ENCODE measurements at places on chromosomes 6 and 20.

GRCh38 chr20:49595811-49596561 is 28.0 kb upstream of the PTGIS start:
- DNase-seq, result peak; percentile 84

- no peak for DNase-seq
Observed at GRCh38 chr6:9360881-9361280, 925.5 kb upstream of the SLC35B3 start.

GRCh38 chr6:68778356-68779020 is 143.4 kb downstream of the ADGRB3 start:
- DNase-seq, result no peak

DNA sequence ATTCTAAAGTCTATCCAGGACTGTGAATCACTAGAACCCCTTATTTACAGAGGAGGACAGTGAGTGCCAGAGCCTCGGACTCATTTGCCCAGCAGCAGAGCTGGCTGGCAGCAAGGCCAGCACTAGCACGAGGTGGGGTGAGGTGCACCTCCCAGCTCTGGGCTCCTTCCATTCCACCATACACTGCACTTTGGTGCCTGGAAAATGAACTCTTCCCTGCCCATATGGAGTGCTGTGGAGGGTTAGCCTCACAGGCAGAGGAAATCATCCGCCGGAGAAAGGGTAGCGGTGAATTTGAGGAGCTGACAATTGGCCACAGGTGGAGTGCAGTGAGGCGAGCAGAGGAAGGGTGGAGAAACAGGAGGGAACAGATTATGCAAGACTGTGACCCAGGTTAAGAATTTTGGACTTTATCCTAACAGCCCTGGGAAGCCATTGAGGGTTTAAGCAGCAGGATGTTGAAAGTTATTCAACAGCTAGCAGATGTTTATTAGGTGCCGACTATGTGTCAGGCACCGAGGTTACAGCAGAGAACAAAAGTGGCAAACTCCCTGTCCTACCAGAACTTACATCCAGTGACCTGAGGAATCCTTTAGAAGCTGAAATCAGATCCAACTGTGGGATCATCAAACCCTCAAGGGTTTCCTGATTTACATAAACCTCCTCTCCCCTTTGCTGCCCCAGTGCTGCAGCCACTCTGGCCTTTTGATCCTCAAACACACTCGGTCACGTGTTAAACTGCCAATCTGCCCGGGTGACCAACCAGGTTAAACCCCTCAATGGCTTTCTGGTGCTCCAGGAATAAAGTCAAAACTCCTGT is 6.2 kb downstream of the TRIM26 start:
- DNase-seq, result no peak

DNA sequence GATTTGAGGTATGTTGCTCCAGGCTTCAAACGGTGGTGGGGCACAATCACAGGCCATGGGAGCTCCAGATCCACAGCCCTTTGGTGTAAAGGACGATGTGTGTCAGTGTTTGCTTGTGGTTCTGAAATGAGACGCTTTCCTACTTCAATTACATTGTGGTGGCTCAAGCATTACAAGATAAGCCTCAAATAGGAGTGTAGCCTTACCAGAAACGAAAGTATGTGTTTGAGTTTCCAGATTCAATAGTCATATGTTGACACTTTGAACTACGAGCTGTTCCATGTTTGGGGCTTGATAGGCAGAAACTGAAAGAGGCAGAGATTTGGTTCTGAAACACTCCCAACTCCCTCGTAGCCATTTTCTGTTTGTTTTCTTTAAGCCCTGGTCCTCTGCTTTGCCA is 187.1 kb downstream of the MYLK4 start:
- DNase-seq, result no peak

DNA sequence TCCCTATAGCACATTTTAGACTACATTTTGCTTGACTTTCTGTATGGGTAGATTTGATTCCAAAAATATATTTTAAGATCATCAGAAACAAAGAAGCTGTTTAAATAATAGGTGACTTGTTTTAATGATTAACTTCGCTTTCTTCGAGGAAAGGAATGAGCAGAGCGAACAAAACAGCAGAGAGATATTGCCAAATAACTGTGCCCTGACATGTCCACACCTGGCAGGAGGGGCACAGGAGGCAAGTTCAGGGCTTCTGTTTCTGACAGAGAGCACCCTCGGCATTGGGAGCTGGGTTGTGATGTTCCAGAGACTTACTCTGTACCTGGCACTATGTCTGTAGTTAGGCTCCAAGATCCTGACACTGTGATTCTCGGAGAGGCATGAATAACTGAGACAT is 155.7 kb upstream of the SASH1 start:
- no peak for DNase-seq

GRCh38 chr20:63701051-63701328 is 4.5 kb downstream of the TNFRSF6B start:
- DNase-seq, result no peak

- DNase-seq, result no peak
Observed at GRCh38 chr6:144153260-144153659, 2.9 kb downstream of the STX11 start.

- DNase-seq, result no peak
Observed at GRCh38 chr6:143399176-143399575, 51.3 kb downstream of the ADAT2 start.

DNA sequence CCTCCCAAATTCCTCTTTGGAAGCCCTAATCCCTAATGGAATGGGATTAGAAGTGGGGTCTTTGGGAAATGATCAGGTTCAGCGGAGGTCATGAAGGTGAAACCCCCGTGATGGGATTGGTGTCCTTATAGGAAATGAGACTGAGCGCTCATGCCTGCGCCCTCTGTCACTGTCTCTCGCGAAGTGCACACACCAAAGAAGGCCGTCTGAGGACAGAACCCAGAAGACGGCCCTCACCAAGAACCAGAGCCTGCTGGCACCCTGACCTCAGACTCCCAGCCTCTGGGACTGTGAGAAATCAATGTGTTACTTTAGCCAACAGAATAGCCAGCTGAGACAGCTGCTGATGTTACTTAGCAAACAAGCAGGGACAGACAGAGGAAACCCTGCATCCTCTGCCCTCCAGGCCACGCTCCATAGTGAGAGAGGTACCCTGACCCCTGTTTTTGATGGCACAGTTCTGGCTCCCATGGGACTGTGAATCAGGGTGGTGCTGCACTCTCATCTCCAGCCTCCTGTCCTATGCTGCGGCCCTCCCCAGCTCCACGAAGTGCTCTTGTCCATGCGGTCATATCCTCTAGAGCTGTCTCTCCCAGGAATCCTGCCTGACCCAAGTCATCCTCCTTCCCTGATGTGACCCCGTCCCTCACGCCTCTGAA is 369.3 kb downstream of the ZFAND3 start:
- no peak for DNase-seq

DNA sequence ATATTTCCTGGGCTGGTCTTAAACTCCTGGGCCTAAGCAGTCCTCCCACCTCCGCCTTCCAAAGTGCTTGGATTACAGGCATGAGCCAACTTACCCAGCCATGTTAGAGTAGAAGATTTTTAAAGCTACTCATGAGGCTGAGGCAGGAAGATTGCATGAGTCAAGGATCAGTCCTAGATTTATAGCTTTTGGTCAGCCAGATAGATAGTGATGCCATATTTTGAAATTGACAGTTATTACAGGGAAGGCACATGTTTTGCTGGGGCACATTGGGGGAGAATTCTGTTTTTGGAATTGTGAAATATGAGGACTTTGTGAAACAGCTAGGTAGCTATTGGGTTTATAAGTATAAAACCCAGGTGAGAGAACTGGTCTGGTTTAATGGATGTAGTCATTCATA is 40.9 kb downstream of the DOP1A start:
- no peak for DNase-seq

DNA sequence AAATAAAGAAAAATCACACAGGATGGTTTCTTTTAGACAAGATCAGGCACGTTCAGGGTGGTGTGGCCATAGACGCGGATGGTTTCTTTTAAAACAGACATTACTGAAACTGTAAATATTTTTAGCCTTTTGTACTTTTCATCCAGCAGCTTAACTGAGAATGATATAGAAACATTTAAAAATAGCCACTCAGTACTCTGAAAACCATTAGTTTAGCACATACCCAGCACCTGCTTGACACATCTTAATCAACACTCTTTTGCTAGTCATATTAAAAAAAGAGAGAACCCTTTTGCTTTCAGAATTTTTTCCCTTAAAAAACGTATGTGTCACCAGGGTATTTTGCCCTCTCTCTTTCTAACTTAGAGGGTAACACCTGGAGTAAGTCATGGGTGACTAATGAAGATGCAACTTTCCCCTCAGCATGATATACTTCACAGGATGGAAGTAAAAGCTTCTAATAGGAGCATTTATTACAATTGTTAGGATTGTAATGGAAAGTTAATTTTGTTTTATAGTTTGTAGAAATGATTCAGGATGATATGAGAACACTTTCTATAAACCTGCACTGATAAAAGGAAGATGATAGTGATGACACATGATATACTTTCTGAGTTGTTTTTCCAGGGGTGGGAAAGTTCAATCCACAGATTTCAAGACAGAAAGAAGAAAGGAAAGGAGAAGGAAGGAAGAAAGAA is 45.2 kb downstream of the BACH2 start:
- DNase-seq, result no peak

- DNase-seq, result no peak
Observed at GRCh38 chr20:21278829-21279228, 24.3 kb upstream of the XRN2 start.

- DNase-seq, result no peak
Observed at GRCh38 chr6:53723331-53723730, 57.8 kb upstream of the KLHL31 start.

DNA sequence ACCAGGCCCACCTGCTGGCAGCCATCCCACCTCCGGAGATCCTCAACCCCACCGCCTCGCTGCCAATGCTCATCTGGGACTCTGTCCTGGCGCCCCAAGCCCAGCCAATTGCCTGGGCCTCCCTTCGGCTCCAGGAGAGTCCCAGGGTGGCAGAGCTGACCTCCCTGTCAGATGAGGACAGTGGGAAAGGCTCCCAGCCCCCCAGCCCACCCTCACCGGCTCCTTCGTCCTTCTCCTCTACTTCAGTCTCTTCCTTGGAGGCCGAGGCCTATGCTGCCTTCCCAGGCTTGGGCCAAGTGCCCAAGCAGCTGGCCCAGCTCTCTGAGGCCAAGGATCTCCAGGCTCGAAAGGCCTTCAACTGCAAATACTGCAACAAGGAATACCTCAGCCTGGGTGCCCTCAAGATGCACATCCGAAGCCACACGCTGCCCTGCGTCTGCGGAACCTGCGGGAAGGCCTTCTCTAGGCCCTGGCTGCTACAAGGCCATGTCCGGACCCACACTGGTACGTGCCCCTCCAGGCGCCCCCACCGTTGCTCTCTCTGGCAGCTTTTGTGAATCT is 1.1 kb downstream of the SNAI1 start:
- DNase-seq, result no peak

DNA sequence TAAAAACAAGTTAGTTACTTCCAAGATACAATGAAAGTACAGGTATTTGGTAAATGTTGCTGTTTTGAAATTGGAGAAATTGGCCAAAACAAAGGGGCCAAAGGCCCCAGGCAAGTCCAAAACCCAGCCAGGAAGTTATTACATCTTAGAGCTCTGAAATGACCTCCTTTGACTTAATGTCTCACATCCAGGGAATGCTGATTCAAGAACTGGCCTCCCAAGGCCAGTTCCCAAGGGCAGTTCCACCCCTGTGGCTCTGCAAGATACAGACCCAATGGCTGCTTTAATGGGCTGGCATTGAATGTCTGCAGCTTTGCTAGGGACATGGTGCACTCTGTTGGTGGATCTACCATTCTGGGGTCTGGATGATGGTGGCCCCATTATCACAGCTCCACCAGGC is 217.3 kb upstream of the FKBP1C start:
- no peak for DNase-seq

- no peak for DNase-seq
Observed at GRCh38 chr6:113457198-113457597, 399.9 kb upstream of the MARCKS start.

DNA sequence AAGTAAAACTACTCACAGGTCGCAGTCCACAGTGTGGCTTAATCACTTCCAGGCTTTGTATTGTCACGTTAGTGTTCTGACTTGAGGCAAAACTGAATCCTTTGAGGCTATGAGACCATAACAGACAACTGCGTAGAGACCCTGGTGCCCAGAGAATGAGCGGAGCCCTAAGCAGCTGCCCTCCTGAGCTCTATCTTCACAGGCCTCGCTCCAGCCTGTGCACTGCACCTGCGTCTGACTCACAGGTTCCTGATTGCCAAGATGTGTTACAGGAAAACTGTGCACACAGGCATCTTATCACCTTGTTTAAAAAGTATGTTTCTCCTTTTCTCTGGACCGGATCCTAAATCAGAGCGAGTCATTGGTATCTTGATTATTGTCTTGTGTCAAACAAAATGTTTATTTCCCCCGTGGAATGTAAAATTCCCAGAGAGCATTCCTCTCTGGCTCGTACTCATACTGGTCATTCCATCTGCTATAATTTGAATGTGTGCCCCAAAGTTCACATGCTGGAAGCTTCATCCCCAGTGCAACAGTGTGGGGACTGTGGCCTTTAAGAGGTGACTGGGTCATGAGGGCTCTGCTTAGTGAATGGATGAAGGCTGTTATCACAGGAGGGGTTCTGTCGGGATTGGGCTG is 25.7 kb downstream of the PRR18 start:
- no peak for DNase-seq

DNA sequence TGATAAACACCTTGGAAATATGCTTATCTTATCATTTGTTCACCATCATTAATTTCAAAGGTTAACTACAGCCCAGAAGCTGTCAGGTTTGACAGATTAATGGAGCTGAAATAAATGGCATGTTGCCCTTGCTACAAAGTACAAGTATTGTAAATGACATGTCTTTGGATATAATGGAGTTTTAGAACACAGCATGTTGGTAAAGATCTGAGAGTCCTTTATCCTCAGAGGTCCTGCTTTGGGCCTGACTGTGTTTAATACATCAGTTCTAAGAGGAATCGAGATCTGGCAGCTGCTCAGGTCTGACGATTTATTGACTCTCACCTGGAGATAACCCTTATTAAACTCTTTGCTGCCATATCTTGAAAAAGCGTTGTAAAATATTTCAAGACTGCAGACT is 222.7 kb upstream of the OPRM1 start:
- DNase-seq, result no peak

DNA sequence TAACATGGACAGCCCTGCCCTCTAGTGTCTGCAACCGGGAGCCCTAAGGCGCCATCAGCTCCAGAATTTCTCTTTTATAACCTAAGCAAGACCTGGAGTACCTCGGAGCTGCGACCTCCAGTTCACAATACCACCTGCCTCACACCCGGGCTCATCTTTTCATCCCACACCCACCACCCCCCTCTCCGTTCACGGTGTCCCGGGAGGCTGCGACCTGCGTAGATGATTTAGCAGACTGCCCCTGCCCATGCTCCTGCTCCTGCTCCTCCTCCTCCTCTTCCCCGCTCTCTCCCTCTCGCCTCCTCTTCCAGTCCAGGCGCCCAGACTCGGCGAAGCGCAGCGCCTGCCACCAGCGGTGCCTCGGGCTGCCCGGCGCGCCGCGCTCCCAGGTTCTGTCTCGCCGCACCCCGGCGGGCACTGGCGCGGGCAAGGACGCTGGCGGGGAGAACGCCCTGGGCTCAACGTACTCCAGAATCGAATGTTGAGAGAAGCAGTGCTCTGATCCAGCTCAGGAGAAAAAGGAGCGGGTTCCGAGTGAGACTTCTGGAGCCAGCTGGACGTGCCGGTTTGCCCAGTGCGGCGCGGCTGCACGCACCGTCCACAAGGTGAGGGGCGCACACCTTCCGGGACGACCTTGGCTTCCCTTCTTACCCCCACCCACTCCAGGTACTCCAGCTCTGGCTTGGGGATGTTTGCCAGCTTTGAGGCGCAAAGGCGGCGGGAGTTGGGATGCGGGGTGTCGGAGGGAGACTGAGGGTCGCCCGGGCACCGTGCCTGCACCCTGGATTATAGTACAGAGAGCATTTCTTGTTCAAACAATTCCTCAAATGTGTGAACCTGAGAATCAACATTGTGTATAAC is at the start of gene HTR1E:
Gene HTR1E, plus strand, starts transcription at position 310 of the 861 bp plus-strand sequence. CDS start 77,807 bp downstream, outside the sequence.
- no peak for DNase-seq

Data from tibial artery (tissue), 4 donors.